ENCODE measurements at places on chromosomes 6 and 20.

- no peak for DNase-seq
Observed at GRCh38 chr6:55668591-55668990, 89.6 kb upstream of the HMGCLL1 start.

- no peak for DNase-seq
Observed at GRCh38 chr20:56987986-56988385, 278.5 kb downstream of the BMP7 start.

GRCh38 chr20:24136659-24137246, 148.2 kb upstream of the GGTLC1 start:
- no peak for DNase-seq

GRCh38 chr20:47949230-47949629, 163.9 kb upstream of the SULF2 start:
- DNase-seq = no peak

DNA sequence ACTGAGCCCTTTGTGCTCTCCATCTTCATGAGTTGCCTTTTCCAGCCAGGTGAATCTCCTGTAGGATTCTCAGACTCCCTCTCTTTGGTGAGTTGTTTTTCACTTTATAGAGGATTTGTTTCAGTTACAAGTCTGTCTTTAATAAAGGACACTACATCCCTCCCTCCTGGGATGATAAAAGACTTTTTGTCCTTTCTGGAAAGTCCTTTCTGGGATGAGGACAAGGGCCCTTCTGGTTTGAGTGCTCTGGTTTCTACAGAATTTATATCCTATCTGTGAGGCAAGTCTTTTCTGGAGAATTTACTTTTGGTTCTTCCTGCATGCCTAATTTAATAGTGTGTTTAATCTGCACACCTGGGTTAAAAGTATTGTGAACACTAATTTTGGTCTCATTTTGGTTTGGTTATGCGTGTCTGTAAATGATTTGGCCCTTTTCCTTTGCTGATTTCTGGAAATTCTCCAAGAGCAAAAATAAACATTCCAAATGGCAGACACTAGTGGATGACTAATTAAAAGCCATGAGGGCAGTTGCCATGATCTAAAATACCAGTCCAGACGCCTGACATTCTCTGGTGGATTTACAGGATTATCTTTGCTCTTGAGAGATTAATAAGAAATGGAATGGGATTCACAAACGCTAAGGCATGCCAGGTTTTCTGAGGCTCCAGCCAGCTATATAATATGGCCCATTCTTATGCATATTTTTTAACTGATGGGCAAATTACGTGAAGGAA, 44.8 kb downstream of the TCP11 start:
- no peak for DNase-seq

- no peak for DNase-seq
Observed at GRCh38 chr6:46491628-46492547, 639 bp upstream of the RCAN2 start.

GRCh38 chr6:28758046-28758817, 165.6 kb downstream of the TRIM27 start:
- DNase-seq = no peak

- no peak for DNase-seq
Observed at GRCh38 chr6:126016591-126016990, 30.3 kb downstream of the TRMT11 start.

Measured in activated gamma-delta T cell treated with anti-CD3 and anti-CD28 coated beads, Interleukin-2, amount 50 U/mL, for 16 hours (primary cell).